Esophagus squamous epithelium (tissue), 5 donors: ENCODE measurements at places on chromosomes 4 and X. TPM values are rescaled to one million over a fixed set of nuclear protein-coding genes. Genes with fewer than 3 reads are reported as not detected.

- no peaks in the 10 kb centered on the region for H3K4me1 ChIP-seq
- no peak overlapping the region for H3K27ac ChIP-seq
Observed at GRCh38 chrX:47080215-47080914, 2.1 kb downstream of the RGN start.

- no peak overlapping the region for H3K4me3 ChIP-seq
- peaks cover 34% of the 10 kb centered on the region for H3K36me3 ChIP-seq
- H3K27ac ChIP-seq = no peak overlapping the region
- peaks cover 3% of the 10 kb centered on the region for H3K4me1 ChIP-seq
- DNase-seq = no peak
Observed at GRCh38 chr4:88276952-88277710, 7.2 kb downstream of the PPM1K start.

DNA sequence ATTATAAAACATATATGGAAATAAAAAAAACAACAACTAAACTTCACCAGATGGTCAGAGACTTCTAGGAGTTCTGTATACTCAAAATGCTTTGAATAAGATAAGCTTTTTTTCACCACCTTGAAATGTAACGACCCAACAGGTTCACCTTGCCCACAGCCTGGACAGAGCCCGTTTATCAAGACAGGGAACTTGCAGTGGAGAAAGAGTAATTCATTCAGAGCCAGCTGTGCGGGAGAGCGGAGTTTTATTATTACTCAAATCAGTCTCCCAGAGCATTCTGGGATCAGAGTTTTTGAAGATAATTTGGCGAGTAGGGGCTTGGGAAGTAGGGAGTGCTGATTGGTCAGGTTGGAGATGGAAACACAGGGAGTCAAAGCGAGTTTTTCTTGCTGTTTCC is 38.5 kb downstream of the AGA start:
- no peak overlapping the region for H3K27ac ChIP-seq
- no peak for DNase-seq
- no peaks in the 10 kb centered on the region for H3K36me3 ChIP-seq
- H3K4me3 ChIP-seq = no peak overlapping the region
- no peaks in the 10 kb centered on the region for H3K27me3 ChIP-seq

DNA sequence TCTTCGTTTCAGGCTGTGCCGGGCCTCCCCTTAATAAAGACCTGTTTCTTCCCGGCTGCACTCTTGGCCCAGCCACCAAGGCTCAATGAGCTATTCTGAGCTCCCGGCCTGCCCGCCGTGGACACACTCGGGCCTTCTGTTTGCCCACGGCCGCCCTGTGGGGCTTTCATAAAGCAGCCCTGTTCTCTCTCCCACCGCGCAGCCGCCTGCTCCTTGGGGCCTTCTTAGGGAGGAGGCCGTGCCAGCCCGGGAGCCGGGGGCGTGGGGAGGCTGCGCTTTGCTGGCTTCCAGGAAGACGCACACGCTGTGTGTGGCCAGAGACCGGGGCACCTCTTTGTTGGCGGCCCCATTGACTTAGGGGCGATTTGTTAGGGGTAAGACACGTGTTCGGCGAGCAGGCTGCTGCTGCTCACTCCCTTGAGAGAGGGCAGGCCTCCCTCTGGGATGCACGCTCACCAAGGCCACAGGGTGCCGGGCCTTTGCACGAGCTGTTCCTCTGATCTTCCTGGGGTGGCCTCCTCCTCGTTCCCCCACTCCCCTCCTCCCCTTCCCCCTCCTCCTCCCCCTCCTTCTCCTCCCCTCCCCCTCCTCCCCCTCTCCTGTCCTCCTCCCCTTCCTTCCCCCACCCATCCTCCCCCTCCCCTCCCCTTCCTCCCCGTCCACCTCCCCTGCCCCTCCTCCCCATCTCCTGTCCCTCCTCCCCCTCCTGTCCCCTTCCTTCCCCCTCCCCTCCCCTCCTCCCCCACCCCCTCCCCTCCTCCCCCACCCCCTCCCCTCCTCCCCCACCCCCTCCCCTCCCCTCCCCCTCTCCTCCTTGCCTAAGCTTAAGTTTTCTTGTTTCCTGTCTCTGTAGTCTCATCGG is 11.3 kb downstream of the BLOC1S4 start:
- H3K27ac ChIP-seq = no peak overlapping the region
- no peak overlapping the region for H3K4me3 ChIP-seq
- no peak for DNase-seq
- H3K36me3 ChIP-seq = no peaks in the 10 kb centered on the region
- no peaks in the 10 kb centered on the region for H3K27me3 ChIP-seq

DNA sequence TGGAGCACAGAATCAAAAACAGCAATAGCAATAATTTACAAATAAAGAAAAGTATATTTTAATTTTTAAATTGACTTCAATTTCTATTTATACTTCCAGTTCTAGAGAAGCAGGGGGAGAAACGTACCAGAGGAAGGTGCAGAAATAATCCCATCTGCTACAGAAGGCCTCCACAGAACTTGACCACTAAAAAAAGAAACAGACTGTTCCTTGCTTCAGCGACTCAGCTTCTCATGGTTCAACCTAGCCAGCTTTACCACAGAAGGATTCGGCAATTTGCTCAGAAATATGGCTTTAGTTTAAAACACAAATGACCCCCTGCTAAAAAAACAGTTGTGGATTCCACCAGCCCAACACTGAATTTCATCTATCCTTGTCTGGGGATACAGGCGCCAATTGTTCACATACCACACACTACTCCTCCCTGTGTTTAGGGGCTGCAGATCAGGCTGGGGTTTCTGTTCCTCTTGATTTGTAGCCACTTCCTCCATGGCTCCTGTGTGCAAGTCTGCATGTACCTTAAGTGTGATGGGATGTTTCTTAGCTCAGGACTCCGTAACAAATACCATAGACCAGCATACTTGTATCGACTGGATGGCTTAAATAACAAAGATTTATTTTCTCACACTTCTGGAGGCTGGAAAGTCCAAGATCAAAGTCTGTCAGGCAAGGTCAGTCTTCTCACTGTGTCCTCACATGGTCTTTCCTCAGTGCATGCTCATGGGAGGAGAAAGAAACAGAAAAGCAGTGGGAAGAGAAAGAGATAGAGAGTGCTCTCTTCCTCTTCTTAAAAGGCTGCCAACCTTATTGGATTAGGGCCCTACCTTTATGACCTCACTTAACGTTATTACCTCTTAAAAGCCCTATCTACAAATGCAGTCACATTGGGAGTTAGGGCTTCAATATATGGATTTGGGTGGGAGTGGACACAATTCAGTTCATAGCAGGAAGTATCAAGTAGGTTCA is 79.1 kb downstream of the AMOT start:
- no peak overlapping the region for H3K27ac ChIP-seq
- no peak for DNase-seq
- no peaks in the 10 kb centered on the region for H3K36me3 ChIP-seq
- H3K4me1 ChIP-seq = no peaks in the 10 kb centered on the region

- DNase-seq = no peak
- H3K27me3 ChIP-seq = no peaks in the 10 kb centered on the region
- no peaks in the 10 kb centered on the region for H3K36me3 ChIP-seq
- H3K4me1 ChIP-seq = peaks cover 9% of the 10 kb centered on the region
- H3K27ac ChIP-seq = peak overlapping the region; percentile 65
- H3K4me3 ChIP-seq = peak overlapping the region; percentile 30
Observed at GRCh38 chr4:85777908-85778631, 303.1 kb downstream of the ARHGAP24 start.

Gene CNGA1
- total RNA-seq = 1.1 TPM

DNA sequence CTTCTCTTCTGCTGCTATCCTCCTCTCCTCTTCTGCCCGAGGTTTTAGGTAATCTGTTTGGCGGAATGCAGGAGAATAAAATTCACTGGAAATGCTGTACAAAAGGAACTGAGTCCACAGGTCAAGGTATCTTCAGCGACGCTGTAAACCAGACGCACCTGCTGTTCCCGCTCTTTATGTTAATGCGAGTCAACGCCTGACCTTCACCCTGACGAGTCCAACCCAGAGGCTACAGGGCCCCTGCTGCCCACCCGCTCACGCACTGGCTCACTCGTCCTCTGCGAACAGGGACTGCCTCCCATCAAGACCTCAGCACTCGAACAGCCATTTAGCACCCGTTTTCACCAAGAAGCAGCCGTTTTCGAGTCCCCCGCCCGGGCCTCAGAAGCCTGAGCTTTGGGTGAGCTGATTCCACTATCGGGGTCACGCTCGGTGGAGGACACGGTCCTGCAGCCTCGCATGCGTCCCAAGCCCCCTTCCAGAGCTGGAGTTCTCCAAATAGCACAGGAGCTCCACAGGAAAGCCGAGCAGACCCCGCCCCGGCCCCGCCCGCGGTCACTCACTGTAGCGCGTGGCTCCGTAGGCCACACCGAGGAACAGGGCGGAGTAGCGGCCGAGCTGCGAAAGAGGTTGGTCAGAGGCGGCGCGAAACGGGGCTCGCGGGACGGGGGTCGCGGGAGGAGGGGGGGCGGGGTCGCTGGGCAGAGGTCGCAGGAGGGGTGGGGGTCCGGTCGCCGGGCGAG is 556 bp downstream of the ATP5ME start:
- peaks cover 7% of the 10 kb centered on the region for H3K36me3 ChIP-seq
- H3K27me3 ChIP-seq = no peaks in the 10 kb centered on the region
- peak overlapping the region; percentile 82 for H3K4me3 ChIP-seq
- peaks cover 23% of the 10 kb centered on the region for H3K4me1 ChIP-seq
- peak overlapping the region; percentile 97 for H3K27ac ChIP-seq

GRCh38 chrX:107675823-107676555 is 47.7 kb downstream of the PRPS1 start:
- no peaks in the 10 kb centered on the region for H3K36me3 ChIP-seq
- H3K27ac ChIP-seq = peak overlapping the region; percentile 91
- peak overlapping the region; percentile 57 for H3K4me3 ChIP-seq

DNA sequence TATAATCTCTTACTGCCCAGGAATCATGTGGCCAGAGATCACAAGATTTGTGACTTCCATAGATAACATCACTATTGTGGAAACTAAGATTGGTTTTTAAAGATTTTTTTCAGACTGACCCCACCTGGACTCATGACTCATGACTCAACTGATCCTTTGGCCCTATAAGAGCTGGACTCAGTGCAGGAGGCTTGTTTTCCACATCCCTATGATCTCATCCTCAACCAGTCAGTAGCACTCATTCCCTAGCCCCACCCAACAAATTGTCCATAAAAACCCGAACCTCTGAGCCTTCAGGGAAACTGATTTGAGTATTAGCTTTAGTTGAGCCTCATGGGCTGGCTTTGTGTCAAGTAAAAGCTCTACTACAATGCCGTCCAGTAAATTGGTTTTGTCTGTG is 7.9 kb upstream of the NOCT start:
- no peak overlapping the region for H3K4me3 ChIP-seq
- H3K27ac ChIP-seq = no peak overlapping the region
- H3K27me3 ChIP-seq = no peaks in the 10 kb centered on the region
- H3K36me3 ChIP-seq = no peaks in the 10 kb centered on the region
